Glutamatergic neuron (in vitro differentiated cells): ENCODE measurements at places on chromosomes 3 and 15. TPM values are rescaled to one million over a fixed set of nuclear protein-coding genes. Genes with fewer than 3 reads are reported as not detected.
A peak's percentile ranks its signal among the peaks of the same experiment; 100 is the strongest.

GRCh38 chr15:79943820-79944219, 27.2 kb downstream of the BCL2A1 start:
- no peak for DNase-seq

DNA sequence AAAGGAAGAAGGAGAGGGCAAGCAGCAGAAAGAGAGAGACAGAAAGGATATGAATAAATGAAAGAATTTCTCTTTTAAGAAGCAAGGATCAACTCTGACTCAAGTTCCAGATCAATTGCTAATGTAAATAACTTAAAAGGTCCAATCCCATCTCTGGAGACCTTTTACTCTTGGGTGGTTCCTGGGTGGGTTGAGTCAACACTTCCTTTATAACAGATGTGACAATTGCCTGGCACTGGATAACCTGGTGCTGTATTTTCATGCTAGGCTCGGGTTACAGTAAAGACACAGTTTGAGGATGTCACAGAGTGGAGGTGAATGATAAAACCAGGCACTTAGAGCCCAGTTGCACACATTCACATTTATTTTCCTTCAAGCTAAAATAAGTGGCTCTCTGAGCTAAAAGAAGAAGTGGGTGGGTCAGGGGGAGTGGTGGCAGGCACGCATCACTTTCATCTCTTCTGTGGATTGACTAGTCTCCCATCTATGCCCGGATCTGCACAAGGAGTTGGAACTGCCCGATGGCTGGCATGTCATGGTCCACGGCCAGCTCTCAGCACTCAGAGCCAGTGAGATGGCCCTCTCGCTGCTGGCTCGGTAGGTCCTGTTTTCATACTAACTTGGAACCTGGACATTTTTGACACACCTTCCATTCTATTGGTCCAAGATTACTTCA, 465.8 kb downstream of the FOXP1 start:
- DNase-seq = no peak

- DNase-seq = no peak
Measured at GRCh38 chr15:82228750-82229149, 33.8 kb downstream of the EFL1 start.

DNA sequence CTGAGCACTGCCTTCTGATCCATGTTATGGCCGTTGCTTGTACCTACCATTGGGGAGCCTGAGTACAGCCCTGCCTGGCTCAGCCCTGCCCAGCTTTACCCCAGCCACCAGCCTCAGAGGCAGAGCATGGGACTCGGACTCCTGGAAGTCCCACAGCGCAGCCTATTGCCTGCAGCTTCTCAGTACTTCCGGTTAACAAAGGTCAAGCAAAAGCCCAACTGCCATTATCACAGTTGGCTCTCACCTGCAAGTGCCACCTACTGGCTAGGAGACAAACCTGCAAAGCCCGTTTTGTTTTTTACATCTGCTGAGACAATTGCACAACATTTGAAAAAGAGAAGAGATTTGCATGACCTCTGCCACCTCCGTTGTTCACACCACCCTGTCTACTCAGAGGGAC, 1081.7 kb downstream of the NAALADL2 start:
- DNase-seq = peak; percentile 58

Gene PRR20G
- total RNA-seq = not detected

DNA sequence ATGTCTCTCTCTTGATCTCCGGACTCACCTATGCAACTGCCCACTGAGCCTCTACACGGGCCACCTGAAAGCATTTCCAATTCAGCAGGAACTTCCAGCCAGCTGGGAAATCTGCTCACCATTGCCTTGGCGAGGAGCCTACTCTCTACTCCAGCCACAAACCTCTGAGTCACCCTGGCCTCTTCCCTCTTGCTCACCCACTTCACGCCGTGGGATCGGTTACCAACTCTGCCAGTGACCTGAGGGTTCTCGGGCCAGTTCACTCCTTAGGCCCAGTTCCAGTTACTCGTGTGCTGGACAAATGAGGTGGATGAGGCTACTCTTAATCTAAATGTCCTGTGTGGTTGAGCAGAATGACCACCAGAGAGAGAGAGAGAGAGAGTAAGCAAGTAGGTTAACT, 70.1 kb downstream of the CEMIP start:
- no peak for DNase-seq

Gene RUVBL1
- total RNA-seq = 33.1 TPM

Gene ERC2
- 48.3 TPM for total RNA-seq

Gene TMIE
- total RNA-seq = not detected

DNA sequence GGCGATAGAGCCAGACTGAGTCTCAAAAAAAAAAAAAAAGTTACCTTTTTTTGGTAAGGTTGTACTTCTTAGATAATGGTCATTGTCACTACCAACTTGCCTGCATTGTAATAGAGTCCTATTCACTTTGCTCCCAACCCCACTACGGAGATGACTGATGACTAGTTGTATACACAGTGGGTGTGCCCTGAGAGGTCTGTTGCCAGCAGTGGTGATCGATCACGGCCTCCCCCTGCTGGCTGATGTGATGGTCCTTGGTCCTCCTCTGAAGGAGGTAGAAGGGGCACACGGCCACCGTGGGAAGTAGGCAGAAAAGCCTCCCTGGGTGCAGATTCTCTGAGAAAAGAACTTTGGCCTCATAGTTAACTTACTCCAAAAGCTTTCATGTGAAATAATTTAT, 10.7 kb downstream of the GCNT3 start:
- peak; percentile 65 for DNase-seq

GRCh38 chr3:181919375-181919774, 207.7 kb downstream of the SOX2 start:
- DNase-seq = no peak

GRCh38 chr3:163812006-163812405, 1266.3 kb downstream of the SI start:
- DNase-seq = no peak
